ENCODE measurements at places on chromosomes 4 and X.
A peak's percentile ranks its signal among the peaks of the same experiment; 100 is the strongest.

GRCh38 chr4:8228319-8229250 lies 29.5 kb downstream of the SH3TC1 start:
- DNase-seq = peak; percentile 65

- DNase-seq = no peak
Observed at GRCh38 chrX:47707031-47707780, 48.2 kb upstream of the UXT start.

GRCh38 chr4:15805583-15806517 lies 27.7 kb downstream of the CD38 start:
- peak; percentile 49 for DNase-seq

- DNase-seq = no peak
Observed at GRCh38 chrX:149909324-149910177, 19.8 kb upstream of the HSFX4 start.

DNA sequence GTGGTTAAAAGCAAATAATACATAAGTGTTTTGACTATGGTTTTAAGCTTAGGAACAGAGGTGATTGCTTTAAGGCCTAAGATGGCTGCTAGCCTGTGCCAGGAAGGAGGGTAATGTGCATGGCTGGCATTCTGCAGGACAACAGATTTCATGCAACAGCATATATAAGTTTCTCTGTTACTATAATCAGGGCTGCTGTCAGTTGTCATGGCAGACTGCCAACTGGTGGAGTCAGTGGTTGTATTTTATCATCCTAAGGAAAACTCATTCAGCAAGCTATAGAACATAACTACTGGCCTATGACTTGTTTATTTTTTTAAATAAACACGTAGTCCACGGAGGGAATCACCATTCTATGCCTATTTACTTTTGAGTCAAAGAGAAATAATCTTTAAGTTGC lies 77.7 kb upstream of the DCAF8L1 start:
- DNase-seq = no peak

- no peak for DNase-seq
Observed at GRCh38 chr4:9921326-9921725, 100.0 kb downstream of the SLC2A9 start.

DNA sequence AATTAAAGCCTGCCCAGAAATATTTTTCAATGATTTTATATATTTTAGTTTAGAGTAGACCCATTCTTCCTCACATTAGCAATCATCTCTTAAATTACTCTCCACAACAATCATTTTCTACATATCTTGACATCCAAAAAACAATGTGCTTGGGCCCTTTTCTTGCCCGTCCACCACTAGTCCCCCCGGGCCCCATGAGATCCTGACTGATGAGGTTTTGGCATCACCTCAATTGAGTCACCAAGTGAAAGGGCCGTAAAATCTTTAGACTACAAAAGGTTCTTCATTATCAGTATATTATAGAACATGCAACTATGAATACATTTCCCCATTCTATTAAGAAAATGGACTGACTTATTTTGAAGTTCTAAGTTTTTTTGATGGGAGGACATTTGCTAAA lies 4.0 kb upstream of the CDKL2 start:
- no peak for DNase-seq

- DNase-seq = no peak
Observed at GRCh38 chrX:13721371-13721770, 13.0 kb downstream of the TRAPPC2 start.

GRCh38 chr4:26331380-26331950 lies 10.7 kb downstream of the RBPJ start:
- no peak for DNase-seq
